ENCODE measurements at places on chromosomes 16 and 17.
A peak's percentile ranks its signal among the peaks of the same experiment; 100 is the strongest.

- no peak for DNase-seq
These were observed 202.6 kb downstream of the SHISA9 start for GRCh38 chr16:13103831-13104530.

- DNase-seq = no peak
These were observed 15.5 kb downstream of the IQCK start for GRCh38 chr16:19733551-19733950.

DNA sequence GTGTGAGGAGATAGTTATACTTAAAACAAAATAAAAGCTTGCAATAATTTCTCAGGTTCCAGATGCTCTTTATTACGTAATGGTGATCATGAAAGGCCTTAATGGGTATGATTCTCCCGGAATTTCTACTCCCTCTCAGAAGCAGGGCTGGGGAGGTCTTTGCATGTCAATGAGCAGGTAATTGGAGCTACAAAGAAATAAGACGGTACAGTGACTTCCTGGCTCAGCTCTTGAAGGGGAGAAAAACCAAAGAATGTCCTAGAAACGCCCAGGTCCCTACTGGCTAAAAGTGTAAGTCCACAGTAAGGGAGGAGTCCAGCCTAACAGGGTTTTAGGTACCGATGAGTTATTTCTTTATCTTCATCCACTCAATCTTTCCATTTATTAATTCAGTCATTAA, 390.9 kb downstream of the TMEM114 start:
- DNase-seq = no peak

- DNase-seq = no peak
These were observed 1.9 kb downstream of the NECAB2 start for GRCh38 chr16:83969771-83970429.

- no peak for DNase-seq
These were observed 2.0 kb downstream of the ADAT1 start for GRCh38 chr16:75621170-75621477.

DNA sequence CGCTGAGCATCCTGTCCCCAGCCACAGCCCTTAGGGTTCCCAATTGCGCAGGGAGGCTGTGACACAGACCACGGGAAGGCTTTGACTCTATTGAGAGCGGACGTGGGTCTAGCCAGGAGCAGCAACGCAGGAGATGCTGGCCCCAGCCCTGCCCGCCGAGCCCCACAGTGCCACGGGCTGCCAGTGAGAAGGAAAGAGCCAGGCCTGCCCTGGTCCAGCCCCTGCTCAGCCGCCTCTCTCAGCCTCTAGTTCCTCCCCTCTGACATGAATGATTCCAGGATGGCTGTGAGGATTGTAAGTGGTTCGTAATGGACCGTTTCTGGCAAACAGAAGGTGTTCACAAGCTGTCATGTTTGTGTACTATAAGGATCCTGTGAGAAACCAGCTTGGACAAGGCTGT, 2.5 kb downstream of the BHLHA9 start:
- DNase-seq = no peak

- DNase-seq = no peak
These were observed 454.1 kb downstream of the HS3ST3B1 start for GRCh38 chr17:14755002-14755401.

DNA sequence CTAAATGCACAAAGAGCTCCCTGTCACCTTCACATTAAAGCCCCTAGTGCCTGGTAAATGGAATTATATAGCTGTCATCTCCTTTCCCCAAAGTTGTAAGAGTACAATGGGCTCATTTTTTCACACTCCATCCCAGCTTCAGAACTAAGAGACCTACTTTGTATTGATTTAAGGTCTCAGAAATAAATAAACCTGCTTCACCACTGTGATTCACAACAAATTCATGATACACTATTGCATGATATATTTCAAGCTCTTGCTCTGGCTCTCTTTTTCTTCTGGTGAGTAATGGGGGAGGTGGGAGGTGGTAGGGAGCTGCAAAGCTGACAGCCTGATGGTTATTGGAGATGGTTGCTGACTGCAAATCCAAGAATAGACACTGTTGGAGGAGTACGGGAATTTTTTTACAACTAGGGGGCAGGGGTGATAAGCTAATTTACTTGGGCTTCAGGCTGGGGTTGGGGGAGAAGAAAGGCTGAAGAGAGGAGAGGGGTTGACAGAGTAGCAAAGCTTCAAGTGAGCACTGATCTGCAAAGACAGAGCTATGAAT, 189.9 kb downstream of the AATF start:
- DNase-seq = no peak

DNA sequence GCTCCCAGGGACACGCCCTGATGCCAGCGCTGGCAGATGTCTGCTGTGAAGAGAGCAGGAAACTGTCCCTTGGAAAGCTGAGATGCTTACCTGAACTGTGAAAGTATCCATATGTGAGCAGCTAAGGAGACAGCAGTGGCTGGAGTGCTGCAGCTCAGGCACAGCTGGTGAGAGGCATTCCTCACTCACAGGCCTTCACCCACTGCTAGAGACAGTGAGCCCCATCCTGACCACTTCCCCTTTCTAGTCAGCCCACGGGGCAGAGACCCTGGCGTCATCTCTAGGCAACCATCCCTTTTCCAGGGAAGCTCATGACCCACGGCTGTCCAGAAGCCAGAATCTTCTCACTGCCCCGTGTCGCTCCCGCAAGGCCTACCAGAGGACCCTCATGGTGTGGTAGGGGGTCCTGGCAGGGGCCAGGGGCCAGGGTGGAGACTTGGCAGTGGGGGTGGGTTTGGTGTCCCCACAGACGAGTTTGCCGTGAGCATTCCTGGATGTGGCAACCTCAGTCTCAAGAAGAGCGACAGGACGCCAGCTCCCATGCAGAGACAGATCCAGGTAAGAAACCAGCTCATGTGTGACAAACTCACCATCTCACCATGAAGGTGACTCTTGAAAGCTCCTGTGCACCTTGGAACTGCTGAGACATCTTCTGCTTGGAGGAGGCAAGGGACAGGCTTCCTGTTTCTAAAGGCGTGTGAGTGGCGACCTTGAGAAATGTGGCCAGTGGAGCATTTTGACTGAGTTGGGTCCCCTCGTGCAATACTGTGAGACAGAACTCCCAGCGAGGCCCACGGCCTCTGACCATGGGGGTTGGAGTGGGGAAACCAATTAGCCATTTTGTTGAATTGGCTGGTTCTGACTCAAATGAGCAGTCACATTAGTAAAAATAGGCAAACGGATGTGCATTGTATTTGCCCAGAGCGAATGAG, at the start of gene SCIMP:
TSS of gene SCIMP (minus strand) at position 216 of the 932 bp plus-strand sequence. CDS start at position 111, 105 bp downstream.
- no peak for DNase-seq

GRCh38 chr17:78895322-78895721, 7.7 kb downstream of the CEP295NL start:
- DNase-seq = no peak

- no peak for DNase-seq
These were observed 21.4 kb upstream of the MAP3K14 start for GRCh38 chr17:45338023-45338781.

- DNase-seq = no peak
These were observed 486.4 kb upstream of the SOX9 start for GRCh38 chr17:71634376-71634775.

DNA sequence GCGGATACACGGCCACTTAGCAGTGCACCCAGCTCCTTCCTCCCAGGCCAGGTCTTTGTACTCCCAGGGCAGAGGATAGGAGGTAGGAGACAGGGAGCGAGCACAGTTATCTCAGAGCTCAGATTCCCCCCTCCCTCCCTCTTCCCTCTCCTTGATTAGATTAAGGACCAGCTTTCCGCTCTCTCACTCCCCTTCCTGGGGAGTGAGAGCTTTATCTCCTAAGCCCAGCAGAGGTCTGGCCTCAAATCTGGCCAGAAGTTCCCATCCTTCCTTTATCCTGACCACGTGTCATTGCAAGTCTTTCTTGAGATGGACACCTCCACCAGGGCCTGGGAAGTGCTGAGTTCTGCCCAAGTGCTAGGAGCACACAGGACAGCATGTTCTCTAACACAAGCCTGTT, 5.1 kb downstream of the ARL4D start:
- DNase-seq = no peak

DNA sequence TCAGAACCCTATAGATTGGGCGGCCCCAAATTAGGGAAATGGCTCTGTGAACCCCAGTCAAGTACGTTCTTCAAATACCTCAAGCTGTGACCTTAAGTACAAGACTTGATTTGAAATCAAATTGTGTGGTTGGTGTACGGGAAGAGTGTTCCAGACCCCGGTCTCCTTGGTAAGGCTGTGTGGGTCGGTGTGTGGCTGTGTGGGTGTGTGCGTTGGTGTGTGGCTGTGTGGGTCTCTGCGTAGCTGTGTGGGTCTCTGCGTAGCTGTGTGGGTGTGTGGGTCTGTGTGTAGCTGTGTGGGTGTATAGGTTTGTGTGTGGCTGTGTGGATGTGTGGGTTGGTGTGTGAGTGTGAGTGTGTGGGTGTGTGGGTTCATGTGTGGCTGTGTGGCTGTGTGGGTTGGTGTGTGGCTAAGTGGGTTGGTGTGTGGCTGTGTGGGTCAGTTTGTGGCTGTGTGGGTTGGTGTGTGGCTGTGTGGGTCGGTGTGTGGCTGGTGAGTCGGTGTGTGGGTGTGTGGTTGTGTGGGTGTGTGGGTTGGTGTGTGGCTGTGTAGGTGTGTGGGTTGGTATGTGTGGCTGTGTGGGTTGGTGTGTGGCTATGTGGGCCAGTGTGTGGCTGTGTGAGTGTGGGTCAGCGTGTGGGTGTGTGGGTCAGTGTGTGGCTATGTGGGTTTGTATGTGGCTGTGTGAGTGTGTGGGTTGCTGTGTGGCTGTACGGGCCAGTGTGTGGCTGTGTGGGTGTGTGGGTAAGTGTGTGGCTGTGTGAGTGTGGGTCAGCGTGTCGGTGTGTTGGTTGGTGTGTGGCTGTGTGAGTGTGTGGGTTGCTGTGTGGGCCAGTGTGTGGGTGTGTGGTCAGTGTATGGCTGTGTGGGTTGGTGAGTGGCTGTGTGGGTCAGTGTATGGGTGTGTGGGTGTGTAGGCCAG, 238.7 kb upstream of the ZFHX3 start:
- no peak for DNase-seq

- DNase-seq = no peak
These were observed 42.9 kb downstream of the LDHD start for GRCh38 chr16:75073545-75074303.

- no peak for DNase-seq
These were observed 1.1 kb downstream of the IRX6 start for GRCh38 chr16:55325080-55325447.

GRCh38 chr17:81867170-81867990, 3.8 kb downstream of the ARHGDIA start:
- DNase-seq = peak; percentile 36

DNA sequence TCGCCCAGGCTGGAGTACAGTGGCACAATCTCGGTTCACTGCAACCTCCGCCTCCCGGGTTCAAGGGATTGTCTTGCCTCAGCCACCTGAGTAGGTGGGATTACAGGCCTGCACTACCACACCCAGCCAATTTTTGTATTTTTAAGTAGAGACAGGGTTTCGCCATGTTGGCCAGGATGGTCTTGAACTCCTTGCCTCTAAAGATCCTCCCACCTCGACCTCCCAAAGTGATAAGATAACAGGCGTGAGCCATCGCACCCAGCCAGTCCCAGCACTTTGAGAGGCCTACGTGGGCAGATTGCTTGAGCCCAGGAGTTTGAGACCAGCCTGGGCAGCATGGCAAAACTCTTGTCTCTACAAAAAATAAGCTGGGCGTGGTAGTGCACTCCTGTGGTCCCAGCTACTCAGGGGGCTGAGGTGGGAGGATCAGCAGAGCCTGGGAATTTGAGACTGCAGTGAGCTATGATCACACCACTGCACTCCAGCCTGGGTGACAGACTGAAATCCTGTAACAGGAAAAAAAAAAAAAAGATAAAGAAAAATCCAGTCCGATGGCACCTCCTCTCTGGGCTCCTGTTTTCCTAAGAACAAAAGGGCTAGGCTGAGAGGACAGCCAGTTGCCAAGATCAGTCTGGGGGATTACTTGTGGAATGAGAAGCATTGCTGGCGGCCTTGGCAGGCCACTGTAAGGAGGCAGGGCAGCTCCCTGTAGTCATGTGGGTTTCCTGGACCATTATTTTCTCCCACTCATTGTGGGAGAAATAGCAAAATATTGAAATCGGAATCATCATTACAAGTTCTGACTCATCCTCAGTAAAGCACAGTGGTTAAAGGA, 3.0 kb upstream of the PIPOX start:
- DNase-seq = no peak

GRCh38 chr17:31357091-31357490, 34.4 kb upstream of the RAB11FIP4 start:
- DNase-seq = no peak

DNA sequence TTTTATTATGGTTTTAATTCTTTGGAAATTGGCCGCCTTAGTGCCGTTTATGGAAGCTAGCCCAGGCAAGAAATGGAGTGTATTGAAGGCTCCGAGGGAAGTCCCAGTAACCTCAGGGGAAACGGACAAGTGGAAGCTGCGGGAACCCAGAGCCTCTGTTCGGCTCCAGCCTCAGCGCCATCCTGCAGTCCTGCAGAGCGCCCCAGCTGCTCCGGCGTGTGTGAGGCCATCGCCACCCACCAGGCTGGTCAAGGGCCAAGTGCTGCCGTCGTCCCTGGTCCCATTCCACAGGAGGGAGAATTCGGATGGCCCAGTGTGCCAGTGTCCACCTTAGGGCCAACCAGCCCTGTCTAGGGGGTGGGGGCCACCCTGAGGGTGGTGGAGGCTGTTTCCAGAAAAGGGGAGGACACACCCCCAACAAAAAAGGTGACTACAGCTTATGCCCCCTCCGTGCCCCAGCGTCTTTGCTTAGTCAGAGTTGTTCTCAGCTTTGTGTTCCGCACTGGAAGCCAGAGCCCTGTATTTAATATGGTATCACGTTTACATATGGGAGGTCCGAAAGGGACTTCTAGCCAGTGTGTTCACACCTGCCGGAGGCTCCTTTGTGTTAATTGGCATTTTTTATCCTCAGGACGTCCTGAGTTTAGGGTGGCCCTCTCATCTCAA, 13.0 kb downstream of the MGRN1 start:
- no peak for DNase-seq

DNA sequence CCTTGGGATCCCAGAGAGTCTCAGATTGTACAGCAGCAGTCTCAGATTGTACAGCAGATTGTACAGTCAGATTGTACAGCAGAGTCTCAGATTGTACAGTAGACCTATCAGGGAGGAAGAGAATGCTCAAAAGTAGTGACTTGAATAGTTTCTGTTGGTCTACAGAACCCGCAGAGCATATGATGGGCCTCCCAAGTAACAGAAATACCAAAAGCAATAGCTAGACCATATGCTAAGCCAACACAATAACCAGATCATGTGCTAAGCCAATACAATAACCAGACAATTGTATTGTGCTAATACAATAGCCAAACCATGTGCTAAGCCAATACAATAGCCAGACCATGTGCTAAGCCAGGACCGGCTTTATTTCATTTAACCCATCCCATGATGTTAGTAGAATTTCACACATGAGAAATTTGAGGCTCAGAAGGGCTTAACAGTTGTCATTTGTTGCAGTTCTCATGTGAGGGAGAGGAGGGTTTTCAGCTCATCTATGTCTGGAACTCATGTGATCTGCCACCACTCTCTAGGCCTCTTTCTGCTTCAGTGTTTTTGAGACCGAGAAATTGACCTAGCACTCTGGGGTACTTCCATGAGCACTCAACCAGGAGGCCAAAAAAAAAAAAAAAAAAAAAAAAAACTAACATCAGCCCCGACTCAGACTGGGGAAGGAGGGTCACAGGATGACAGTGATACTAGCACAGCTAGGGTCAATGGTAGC, 144.0 kb downstream of the SOX9 start:
- no peak for DNase-seq

GRCh38 chr17:64341181-64341580, 49.5 kb downstream of the PECAM1 start:
- DNase-seq = no peak

All from activated naive CD4-positive, alpha-beta T cell treated with anti-CD3 and anti-CD28 coated beads, Interleukin-2, amount 10 ng/mL, durations not matched to agents 7 days and 5 days (primary cell).